RWPE1 (cell line): ENCODE measurements at places on chromosomes 1 and 21.

- peak; percentile 98 for DNase-seq
Measured at GRCh38 chr1:11012260-11013159, at the start of gene TARDBP. TARDBP (plus strand) TSS chr1:11012654; CDS start chr1:11013728, 1,074 bp downstream.

DNA sequence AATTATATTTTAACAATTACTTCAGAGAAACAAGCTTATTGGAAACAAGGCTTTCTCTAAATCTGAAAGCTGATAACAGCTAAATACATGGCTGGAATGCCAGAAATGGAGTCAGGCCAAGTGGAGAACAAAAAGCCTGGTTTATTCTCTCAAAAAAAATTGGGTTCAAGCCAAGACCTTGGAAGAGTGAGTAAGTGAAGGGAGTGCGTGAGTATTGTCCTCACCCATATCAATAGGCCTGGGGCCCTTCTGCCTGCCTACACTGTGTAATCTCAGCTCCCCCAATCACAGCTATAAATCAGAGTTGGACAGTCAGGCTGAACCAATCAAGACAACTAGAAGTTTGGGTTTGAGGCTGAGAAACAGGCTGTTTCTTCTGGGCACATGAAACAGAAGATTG is 7.4 kb downstream of the KYAT3 start:
- DNase-seq = peak; percentile 85

GRCh38 chr1:243710467-243710866 is 139.6 kb downstream of the AKT3 start:
- DNase-seq = no peak

- no peak for DNase-seq
Measured at GRCh38 chr1:118396829-118397495, 211.9 kb upstream of the SPAG17 start.

DNA sequence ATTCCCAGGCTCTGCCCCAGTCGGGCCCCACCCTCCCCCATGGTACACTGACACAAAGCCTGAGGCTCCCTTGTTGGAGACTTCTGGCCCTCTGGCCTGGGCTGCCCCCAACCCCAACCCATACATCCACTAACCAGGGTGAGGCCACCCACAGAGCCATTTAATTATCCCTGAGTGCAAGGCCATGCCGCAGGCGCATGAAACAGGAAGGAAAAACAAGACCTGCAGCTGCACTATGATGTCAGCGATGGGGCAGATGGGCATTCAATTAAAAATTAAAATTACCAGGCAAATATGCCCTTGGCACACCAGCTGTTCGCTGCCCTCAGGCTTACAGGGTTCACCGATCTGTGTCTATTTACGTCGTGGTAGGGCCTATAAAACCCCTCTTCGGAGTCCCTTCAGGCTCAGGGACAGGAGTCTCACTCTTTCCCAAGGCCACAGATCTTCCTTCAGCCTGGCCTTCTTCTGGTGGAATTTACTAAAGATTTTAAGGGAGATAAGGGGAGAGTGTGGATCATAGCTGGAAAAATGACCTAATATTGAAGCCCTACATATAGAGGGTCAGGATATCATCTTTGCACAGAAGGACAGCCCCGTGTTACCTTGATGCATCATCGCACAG is 29.6 kb upstream of the RGS16 start:
- no peak for DNase-seq

- DNase-seq = no peak
Measured at GRCh38 chr1:232551386-232551785, 78.5 kb downstream of the SIPA1L2 start.

- no peak for DNase-seq
Measured at GRCh38 chr1:29519788-29520110, 283.4 kb downstream of the PTPRU start.

DNA sequence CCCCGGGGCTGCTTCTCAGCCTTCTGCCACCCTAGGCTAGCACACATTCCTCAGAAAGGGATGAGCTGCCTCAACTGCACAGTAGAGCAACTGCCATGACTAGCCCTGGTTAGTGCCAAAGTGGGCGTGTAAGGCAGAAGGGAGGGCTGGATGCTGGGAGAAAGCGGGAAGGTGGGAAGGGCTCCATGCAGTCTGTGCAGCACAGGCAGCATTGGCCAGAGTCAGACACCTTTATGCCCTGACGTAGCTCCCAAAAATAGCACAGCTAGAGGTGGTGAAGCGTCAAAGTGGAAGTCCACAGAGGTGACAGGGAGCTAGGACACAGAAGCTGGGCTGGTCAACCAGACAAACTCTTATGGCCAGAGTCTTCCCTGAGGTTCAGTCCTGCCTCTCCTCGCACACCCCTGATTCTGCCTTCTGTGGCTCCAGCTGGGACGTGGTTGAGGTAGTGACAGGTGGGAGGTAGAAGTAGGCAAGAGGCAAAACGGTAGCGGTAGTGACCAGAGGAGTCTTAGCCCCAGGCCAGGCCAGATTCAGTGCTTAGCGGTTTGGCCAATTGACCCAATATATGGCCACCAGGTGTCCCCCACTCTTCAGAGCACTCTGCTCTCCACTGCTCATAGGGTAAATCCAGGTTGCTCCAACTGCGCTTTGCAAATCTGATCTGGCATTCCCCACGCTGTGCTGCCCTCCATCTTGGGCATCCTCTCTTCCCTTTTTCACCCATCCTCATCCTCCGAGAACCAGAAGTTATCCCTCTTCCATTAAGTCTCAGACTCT is 45.6 kb downstream of the DDX20 start:
- DNase-seq = no peak
